Esophagus squamous epithelium (tissue), 5 donors: ENCODE measurements at places on chromosomes 7 and 10.

DNA sequence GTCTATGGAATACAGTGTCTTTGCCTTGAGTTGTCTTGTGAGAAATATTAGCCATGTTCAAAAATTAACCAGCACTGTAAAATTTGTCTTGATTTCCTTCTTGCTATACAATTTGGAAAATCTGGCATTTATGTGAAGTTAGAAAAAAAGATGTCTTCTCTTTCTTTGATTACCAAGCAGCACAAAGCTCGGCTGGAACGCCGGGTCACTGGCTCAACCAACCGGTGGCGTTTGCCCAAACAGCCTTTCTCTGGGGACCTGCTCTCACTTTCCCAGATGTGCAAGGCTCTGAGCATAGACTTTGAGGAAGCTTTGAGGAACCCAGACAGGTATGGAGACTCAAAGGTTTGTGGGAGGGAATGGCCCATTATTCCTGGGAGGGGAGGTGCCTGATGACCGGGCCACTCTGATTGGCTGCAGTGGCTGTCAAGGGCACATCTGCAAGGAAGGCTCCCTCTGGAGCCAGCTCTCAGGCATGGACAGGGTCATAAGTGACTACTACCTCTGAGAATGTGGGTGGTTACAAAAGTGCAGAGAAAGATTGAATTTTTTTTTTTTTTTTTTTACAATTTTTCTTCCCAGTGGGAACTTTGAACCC lies 5.6 kb downstream of the BTBD16 start:
- no peak for DNase-seq

DNA sequence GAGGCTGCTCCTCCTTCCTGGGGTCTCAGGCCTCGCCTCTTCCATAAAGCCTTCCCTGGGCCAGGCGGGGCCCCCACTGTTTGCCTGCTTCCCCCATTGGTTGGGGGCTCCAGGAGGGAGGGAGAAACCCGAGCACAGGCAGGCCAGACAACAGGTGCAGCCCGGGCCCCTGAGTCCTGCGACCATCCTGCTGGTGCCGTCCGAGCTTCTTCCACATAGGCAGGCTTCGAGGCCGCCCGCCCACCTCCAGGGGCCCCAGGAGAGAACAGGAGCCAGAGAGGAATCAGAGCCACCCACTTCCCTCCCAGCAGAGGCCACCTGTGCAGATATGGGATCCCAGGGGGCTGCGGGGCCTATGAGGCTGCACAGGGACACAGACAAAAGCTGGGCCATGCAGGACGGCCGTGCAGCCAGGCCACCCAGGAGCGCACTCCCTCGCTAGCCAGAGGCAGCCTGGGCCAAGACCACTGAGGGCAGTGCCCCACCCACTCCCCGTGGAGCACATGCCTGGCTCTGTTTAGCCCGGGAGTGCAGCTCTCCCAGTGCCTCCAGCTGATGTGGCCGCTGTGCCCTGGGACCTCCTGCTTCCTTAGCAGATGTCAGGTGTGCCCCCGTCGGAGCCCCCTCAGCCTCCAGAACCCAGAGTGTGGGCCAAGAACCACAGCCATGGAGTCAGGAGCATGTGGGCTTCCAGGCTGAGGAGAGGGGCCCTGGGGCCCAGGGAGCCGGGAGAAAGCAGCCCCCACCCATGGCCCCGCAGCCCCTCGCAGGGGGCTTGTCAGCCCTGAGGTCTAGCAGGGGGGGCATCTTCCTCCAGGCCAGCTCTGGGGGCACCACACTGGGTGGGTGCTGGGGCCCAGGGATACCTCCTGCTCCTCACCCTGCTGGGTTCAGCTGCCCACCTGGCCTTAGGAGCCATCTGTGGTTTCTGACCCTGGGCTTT lies 59.9 kb upstream of the INPP5A start:
- no peak for DNase-seq

DNA sequence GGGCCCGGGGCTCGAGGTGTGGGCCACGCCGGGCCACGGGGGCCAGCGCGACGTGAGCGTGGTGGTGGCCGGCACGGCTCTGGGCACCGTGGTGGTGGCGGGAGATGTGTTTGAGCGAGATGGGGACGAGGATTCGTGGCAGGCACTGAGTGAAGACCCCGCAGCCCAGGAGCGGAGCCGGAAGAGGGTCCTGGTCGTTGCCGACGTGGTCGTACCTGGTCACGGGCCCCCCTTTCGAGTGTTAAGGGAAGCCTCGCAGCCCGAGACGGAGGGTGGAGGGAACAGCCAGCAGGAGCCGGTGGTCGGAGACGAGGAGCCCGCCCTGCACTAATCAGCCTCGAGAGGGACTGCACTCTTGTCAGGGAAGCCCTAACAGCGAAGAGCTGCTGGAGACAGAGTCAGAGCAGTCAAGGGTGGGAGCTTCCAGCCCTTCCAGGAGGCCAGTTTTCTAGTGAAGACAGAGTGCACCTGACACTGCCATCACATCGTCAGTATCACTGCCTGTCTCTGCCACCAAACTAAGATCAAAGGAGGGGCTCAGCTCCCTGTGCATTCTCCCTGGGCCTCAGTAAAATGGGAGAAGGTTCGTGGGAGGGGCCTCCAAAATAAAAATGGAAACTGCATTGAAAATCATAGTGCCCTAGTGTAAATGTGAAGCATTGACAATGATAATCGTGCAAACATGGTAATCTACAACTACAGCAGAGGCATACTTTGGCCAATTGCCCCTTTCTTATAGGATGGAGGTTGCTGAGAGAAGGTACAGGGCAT lies 1.3 kb downstream of the MBLAC1 start:
- DNase-seq = no peak

- DNase-seq = no peak
Measured at GRCh38 chr10:119301397-119301796, 94.0 kb downstream of the GRK5 start.

DNA sequence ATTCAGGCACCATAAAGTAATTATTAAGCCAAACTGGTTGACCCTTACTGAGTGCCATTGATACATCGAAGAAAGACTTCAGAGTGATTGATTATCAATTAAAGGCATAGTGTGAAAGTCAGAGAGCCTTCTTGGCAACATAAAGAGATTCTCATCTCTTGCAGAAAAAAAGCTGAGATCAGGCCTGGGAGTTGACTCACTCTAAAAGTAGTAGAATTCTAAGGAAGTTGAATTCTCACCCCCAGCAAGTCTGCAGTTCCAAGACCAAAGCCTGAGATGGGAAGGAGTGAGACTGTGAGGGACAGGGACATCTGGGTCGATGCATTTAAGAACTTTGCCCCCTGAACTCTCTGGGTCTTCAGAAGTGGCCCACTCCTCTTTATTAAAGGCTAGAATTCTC lies 21.6 kb upstream of the ERCC6 start:
- DNase-seq = no peak

DNA sequence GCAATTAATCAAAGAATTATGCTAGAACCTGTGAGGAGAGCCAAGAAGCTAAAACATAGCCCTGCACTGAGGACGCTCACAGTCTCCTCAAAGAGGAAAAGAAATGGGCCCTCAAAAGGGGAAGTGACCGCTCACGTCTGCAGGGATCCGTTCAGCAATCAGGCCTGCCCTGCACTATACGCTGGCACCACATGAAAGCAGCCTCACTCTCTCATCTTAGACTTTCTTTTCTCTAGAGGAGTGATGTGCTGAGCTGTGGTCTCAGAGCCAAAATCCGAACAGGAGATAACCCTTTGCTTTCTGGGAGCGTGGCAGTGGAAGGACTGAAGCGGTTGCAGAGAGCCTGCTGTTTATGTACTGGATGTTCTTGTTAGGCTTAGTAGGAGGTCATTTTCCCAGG lies 6.3 kb upstream of the IL2RA start:
- no peak for DNase-seq

- DNase-seq = no peak
Measured at GRCh38 chr7:70775570-70776156, 356.3 kb upstream of the GALNT17 start.

DNA sequence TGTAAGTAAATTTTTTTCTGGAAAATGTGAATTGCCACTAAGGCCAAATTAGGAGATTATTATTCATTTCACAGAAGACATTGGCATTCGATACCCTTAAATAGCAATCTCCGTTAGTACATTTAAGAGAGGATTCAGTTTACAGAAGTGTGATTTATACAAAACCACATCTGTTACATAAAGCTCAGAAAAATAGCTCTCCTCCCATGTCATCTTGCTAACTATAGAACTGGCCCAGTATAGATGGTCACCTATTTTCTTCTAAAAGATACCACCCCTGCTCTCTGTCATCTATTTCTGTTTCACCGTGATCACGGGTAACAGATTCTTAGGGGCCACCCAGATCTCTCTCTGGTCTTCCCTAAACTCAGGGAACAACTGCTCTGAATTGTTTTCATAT lies 119.1 kb downstream of the HIP1 start:
- DNase-seq = no peak

GRCh38 chr10:338171-339037 lies 203.1 kb downstream of the ZMYND11 start:
- DNase-seq = no peak

DNA sequence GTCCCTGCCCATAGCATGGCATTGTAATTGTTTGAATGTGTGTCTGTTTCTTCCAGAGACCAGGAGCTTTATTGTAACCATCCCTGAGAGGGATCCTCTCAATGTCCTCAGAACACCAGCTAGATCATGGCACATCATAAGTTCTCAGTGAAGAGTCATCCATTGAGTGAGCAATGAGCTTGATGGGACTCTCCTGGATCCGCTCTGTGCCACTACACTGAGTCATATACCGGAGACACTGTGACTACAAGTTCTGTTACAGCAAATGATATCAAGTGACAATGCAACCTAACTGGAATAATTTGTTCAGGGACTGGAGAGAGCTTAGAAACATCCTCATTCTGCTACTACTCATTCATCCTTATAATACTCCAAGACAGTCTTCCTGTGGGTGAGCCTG lies 25.1 kb downstream of the MRPS24 start:
- DNase-seq = no peak

- no peak for DNase-seq
Measured at GRCh38 chr10:112215342-112215774, 31.8 kb upstream of the GPAM start.
